Erythroblast (primary cell): ENCODE measurements at places on chromosomes 13 and 19.

DNA sequence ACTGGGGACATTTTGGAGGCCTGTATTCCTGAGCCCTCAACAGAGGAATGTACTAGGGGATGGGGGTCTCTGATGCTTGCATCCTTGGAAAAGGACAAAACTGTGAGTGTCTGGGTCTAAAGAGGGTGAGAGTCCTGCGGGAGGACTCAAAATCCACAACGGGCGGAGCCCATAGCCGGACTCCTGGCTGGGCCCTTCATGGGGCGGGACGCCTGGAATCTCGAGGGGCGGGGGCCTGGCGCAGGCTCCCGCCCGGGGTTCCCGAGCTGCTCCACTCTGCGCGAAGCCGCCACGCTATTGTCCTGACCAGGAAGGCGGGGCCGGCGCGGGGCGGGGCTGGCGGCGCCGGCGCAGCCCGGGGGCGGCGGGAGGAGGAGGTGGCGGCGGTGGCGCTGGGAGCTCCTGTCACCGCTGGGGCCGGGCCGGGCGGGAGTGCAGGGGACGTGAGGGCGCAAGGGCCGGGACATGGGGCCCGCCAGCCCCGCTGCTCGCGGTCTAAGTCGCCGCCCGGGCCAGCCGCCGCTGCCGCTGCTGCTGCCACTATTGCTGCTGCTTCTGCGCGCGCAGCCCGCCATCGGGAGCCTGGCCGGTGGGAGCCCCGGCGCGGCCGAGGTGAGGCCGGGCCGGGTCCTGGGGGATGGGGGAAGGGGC is at the start of gene APLP1:
APLP1 (plus strand) TSS at position 403 of the 651 bp plus-strand sequence; CDS start at position 466, 63 bp downstream.
- DNase-seq, result no peak

DNA sequence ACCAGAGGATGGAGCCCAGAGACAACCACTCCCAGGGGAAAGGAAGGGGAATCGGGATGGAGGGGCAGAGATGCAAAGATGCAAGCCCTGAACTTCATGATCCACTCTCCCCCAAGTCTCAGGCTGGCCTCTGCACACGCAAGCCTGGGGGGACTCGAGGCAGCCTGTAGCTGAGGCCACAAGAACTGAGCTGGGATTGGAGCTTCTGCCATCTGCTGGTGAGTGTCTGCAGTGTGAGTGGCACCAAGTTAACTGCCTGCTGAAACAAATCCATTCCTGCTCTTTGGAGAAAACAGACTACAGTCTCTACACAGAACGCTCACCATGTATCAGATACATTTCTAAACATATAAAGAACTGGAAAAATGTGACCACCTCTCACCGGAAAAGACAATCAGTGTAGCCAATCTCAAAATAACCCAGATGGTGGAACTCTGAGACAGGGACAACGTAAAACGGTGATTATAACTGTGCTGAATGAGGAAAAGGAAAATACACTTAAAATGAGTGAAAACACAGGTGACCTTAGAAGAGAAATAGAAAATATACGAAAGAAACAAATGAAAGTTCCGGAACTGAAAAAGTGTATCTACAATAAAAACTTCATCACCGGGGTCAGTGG is 62.1 kb downstream of the KLF2 start:
- peak; percentile 69 for DNase-seq

DNA sequence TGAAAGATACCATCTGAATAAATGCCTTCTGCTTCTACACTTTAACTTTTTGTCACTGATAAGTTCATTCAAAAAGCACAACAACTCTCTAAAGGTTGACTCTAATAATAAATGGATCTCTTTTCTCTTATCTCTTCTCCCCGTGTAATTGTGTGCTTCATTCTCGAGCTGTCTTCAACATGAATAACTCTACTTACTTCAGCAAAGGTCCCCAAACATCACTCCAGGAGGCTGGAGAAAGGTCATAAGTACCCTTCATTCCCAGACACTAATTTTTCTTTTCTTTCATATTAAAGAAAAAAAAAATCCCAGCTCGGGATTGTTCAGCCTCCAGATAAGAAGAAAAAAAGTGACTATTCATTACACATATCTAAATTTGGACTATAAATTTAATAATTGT is 222.2 kb downstream of the FOXO1 start:
- DNase-seq, result no peak

DNA sequence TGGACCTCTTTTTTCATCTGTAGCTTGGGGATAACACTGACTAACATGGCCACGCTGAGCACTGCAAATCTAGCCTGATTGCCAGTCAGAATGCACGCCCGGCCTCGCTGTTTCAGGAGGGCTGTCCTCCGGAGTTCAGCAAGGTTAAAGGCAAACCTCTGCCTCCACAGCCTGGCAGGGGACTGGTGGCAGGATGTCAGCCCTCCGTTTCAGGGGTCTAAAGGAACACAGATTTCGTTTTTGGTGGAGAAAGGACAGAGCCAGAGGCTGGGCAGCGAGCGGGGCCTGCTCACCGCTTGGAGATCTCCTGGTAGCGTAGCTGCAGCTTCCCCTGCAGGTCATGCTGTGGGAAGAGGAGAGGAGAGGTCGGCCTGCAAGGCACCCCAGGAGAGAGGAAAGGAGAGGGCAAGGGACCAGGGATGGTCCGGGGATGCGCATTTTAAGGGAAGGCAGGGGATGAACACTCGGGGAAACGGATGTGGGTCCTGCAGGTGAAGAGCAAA is 560 bp downstream of the NDUFA7 start:
- DNase-seq, result peak; percentile 61

DNA sequence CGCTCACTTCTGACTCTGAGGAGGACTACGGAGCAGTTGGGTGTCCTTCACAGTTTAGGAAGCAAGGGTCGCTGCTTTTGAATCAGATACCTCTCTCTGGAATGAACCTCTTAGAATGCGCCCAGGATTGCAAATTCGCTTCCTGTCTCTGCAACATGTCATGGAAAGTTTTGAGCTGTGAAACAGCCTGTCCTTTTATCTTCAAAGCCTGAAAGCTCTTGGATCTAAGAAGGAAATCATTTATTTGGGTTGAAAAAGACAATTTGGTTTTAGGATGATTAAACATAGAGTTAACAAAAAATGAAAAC is 134.1 kb downstream of the KATNAL1 start:
- no peak for DNase-seq

- DNase-seq, result no peak
Measured at GRCh38 chr13:72384186-72384823, 343.1 kb downstream of the MZT1 start.

- no peak for DNase-seq
Measured at GRCh38 chr13:42413484-42413815, 141.5 kb downstream of the AKAP11 start.
